ENCODE measurements at places on chromosomes 3 and 15.

DNA sequence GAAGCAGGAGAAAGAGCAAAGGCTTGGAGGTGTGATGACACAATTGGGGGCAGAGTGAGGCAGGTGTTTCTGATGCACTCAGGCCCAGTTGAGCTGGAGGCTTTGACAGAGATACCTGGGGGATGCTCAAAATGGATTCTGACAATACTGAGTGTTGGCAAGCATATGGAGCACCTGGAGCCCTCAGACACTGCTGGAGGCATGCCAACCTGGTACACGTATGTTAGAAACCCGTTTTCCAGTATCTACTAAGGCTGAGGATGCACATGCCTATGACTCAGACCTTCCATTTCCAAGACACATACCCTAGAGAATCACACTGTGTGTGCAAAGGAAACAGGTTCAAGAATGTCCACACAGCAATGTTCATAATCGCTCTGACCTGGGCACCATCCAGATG, 58.7 kb downstream of the WNT7A start:
- DNase-seq: no peak

DNA sequence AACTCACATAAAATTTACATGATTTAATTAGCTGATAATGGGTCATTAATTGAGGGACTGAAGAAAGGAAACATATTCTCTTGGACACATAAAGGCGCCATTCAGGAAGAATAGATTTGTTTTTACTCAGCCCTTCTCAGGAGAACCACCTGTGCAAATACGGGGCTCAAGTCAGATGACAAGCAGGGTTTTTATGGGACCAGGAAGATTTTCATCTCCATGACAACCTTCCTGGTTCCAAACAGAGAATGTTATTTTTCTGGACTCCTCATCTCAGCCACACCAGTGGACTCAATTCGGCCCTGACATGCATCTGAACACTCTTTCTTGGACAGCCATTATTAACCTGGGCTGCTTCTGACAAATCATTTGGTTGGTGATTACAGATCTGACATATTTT, 120.5 kb downstream of the PDZRN3 start:
- no peak for DNase-seq

- no peak for DNase-seq
Observed at GRCh38 chr3:195011231-195011834, 259.6 kb downstream of the XXYLT1 start.

DNA sequence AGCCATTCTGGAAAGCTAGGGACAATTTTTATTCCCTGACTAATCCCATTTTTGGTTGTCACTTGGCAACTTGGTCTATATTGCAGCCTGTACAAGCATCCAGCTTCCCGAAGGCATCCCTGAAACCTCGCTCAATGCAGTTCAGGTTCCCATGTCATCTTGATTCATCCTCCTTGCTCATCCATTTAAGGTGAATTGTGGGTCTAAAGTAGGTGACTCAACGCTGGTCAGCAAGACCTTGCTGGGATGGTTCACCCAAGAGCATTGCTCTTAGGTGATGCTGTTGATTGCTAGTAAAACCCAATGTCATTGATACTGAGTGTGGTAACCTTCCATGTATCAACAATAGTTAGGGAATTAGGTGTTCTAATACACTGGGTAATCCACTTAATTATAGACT, 13.1 kb upstream of the RAB8B start:
- DNase-seq: no peak

DNA sequence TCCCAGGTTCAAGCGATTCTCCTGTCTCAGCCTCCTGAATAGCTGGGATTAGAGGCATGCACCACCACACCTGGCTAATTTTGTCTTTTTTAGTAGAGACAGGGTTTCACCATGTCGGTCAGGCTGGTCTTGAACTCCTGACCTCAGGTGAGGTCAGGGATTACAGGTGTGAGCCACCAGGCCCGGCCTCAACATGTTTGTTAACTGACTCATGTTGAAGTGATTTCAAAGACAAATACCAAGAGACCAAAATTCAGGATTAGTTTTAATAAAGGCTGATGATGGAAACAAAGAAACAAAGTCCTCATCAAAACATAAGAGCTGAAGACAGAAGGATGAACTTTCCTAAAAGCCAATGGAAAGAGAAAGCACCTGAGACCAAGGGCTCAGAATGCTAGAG, 36.5 kb downstream of the SLC12A6 start:
- no peak for DNase-seq

DNA sequence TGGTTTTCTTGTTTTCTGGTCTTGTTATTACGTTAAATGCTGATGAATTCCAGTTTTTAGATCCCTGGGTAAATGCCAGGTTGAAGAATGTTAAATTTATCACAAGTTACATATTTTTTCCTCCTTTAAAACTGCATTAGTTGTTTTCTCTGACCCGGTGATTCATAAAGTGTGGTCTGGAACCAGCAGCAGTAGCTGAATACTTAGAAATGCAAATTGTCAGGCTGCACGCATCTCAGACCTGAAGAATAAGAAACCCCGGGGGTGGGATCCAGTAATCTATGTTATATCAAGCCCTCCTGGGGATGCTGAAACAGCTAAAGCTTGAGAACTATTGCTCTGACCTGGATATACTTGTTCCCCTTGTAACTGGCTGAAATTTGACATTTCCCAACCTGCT, 69.1 kb downstream of the PEX5L start:
- DNase-seq: no peak

GRCh38 chr15:42705336-42705735, 31.6 kb downstream of the CDAN1 start:
- no peak for DNase-seq

GRCh38 chr3:79367066-79367465, 400.7 kb downstream of the ROBO1 start:
- DNase-seq: no peak

- DNase-seq: no peak
Observed at GRCh38 chr15:64130159-64130558, 21.4 kb upstream of the SNX22 start.

- no peak for DNase-seq
Observed at GRCh38 chr3:129702934-129703712, 96.6 kb upstream of the PLXND1 start.

GRCh38 chr3:37387462-37387861, 213.1 kb upstream of the LRRFIP2 start:
- no peak for DNase-seq

DNA sequence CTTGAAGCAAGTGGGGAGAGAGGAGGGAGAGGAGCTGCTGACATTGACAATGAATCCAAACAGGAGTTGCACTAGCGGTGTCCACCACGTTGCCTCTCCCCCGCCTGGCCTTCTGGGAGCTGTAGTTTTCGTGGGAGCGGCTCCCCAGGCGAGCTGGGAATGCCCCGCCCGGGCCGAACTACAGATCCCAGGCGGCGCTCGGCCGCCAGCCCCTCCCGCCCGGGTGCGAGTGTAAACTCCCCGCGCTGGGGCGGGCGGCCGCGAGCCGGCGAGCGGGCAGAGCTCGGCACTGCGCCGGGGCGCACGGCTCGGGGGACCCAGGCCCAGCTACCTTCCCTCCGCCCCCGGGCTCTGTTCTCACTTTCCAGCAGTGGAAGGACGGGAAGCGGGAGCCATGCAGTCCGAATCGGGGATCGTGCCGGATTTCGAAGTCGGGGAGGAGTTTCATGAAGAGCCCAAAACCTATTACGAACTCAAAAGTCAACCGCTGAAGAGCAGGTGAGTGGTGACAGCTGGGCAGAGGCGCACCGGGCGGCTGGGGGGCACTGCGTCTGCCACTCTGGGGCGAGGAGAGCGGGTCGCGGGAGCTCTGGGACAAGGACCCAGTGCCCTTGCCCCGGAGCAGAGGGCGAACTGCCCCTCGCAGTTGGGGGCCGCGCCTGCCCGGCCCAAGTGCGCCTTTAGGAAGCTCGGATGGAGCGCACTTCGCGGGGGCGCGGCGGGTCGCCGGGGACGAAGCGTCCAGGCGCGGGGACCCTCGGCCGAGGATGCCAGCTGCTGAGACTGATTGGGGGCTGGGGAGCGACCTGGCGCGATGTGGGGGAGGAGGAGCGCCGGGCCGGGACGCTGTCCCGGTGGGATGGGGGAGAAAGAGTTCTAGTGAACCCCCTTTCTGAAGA, at the start of gene MITF:
Gene MITF (plus strand): TSS at position 261 of the 899 bp plus-strand sequence. CDS start 134 bp downstream, at position 395.
- no peak for DNase-seq

GRCh38 chr3:19446687-19447086, 298.4 kb downstream of the KCNH8 start:
- DNase-seq: no peak

- no peak for DNase-seq
Observed at GRCh38 chr15:100190675-100191074, 151.1 kb downstream of the ADAMTS17 start.

DNA sequence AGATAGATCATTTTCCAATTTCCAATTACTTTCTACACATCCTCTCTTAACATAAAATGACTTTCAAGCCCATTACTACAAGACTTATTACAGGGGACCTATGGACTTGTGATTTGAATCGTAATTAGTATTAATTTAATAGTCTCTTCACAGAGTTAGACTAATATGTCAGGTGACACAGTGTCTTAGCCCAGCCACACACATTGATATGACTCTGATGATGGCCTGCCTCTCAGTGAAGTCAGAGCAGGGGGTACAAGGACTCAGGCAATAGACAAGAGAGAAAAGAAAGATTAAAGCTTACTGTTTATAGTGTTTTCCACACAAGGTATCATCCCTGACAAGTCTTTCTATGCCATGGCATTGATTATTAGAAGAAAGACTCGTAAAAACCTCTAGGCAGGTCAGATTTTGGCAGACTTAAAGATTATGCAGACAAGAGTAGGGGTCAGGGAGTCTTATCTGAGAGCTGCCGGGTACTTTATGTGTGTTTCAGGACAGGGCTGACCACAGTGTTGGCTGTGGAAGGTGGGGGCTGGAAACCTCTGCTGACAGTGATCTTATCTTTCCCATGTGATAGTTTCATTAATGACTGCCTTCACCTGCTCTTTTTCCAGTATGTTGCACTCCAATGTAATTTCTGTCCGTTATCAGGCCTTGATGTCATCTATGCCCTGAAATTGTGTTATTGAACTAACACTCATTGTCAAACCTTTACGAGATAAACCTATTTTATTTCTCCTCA, 50.1 kb downstream of the B3GALNT1 start:
- no peak for DNase-seq

DNA sequence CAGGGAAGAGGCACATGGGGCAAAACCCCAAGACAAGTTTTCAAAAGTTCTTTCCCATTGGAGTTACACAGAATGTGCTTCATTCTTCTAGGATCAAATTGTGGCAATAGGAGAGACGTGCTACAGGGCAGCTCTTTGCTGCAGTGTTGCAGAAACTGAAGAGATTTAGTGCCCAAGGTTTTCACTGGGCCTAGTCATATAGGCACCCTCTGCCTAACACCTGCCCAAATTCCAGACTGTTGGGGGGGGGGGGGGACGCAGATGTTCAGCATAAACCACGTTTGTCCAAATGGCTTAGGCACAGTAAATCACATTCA, 346.8 kb upstream of the ZNF717 start:
- DNase-seq: no peak

- DNase-seq: no peak
Observed at GRCh38 chr15:88655800-88656488, 17.1 kb downstream of the ISG20 start.

- no peak for DNase-seq
Observed at GRCh38 chr15:85547386-85547785, 167.0 kb downstream of the AKAP13 start.

DNA sequence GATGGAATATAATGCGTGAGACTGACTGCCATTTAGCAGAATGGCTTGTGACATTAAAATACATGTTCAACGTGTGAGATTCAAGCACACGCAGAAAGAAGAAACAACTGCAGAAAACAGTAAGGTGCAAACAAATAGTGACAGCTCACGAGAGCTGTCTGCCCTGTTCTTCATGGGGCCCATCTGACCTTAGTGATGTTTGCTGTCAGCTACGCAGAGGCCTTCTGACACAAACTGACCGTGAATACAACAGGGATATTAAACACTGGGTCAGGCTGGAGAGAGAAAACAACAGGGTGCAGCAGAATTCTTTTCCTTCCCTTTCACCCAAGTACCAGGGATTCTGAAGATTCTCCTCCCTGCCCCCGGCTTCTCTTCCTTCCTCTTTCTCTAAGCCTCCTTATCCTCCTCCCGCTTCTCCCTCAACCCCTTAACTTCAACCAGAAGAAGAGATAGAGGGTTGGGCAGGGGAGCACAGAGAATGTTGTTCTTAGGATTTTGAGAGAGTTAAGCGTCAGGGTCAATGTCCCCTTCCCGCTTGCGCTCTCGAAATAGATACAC, 2.1 kb downstream of the TNFAIP8L3 start:
- no peak for DNase-seq

GRCh38 chr3:139676632-139677387, 962 bp downstream of the NMNAT3 start:
- no peak for DNase-seq

- no peak for DNase-seq
Observed at GRCh38 chr15:85491691-85492090, 111.3 kb downstream of the AKAP13 start.

GRCh38 chr3:155026999-155027591, 53.0 kb upstream of the MME start:
- no peak for DNase-seq

GRCh38 chr3:53748512-53749271, 97.5 kb downstream of the CHDH start:
- DNase-seq: no peak

DNA sequence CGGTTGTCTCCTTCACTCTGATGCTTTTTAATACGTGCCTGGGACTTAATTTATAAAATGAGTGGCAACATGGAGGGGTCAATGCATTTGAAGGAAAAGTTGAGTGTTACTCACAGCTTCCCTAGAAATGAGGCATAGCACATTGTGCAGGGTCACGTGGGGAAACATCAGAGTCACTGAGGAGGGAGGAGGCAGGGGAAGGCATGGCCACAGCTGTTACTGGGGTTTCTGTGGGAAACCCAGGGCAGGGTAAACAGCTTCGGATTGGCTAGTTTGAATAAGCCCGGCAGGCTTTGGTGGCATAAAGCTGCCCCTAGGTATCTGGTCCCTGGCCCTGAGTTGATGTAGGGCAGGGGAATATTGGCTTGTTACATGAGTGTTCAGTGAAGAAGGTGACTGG, 98.9 kb upstream of the ST8SIA2 start:
- DNase-seq: no peak

- no peak for DNase-seq
Observed at GRCh38 chr3:94307588-94307987, 244.7 kb downstream of the NSUN3 start.

DNA sequence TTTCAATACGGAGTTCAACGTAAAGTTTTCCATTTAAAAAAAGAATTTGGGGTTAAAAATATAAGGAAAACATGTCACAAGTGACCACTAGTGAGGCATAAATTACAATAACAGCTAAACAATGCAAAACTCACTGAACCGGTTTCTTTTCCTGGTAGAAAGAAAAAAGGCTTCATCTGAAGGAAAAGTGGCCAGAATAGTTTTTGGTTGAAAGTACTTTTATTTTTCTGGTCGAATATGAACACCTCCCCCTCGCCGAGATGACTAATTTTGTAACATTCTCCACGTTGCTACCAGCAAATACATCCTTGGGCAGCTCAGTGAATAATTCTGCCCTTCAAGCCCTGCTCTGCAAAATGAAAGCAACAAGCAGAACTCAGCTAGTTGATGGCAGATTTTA, 3.9 kb upstream of the SRGAP3 start:
- DNase-seq: no peak

- DNase-seq: no peak
Observed at GRCh38 chr15:95622843-95623242, 707.7 kb upstream of the NR2F2 start.
